ENCODE measurements at places on chromosomes 6 and 20. TPM values are rescaled to one million over a fixed set of nuclear protein-coding genes. Genes with fewer than 3 reads are reported as not detected.
A peak's percentile ranks its signal among the peaks of the same experiment; 100 is the strongest.

- no peak for DNase-seq
These were observed 449.8 kb downstream of the ADGRB3 start for GRCh38 chr6:69084746-69085335.

DNA sequence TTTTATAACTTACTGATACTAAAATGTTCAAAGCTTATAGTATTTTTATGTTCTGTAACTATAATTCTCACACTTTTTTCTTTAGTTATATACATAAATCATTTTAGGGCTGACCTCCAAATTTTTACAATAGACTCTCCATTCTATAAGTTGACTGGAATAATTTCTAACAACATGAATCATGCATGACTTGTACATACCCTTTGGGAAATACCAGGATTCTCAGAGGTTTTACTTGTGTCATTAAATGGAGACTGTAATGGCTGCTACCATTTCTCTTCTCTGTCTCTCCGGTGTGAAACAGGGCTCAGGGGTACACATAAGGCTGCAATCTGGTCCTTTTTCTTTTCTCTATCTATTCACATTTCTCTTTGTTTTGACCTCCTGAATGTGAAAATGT is 222.2 kb upstream of the FLRT3 start:
- no peak for DNase-seq

- peak; percentile 67 for DNase-seq
These were observed 112.0 kb upstream of the MTHFD1L start for GRCh38 chr6:150753371-150754064.

DNA sequence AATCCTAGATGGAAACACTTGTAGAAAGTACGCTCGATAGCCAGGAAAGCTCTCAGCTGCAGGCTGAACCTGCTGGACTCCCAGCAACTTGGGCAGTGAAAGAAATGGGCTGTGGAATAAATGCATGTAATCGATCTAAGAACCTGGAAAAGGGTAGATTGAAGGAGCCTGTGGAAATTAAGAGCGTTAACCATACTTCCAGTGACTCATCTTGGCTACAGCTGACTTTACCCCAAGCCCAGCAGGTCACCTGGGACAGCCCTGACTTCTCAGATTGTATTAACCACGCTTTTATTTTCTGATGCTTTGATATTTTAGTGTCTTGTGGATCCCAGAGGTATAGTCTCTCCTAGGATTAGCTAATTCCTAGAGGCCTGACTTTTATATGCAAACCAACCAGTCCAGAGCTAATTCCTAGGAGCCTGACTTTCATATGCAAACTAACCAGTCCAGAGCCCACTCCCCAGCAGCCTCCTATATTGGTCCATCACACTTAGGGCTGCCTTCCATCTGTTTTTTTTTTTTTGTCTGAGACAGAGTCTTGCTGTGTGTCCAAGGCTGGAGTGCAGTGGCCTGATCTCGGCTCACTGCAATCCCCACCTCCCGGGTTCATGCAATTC is 86.3 kb downstream of the GMPR start:
- no peak for DNase-seq

- peak; percentile 53 for DNase-seq
These were observed 222.4 kb downstream of the CBLN4 start for GRCh38 chr20:55782912-55783253.

DNA sequence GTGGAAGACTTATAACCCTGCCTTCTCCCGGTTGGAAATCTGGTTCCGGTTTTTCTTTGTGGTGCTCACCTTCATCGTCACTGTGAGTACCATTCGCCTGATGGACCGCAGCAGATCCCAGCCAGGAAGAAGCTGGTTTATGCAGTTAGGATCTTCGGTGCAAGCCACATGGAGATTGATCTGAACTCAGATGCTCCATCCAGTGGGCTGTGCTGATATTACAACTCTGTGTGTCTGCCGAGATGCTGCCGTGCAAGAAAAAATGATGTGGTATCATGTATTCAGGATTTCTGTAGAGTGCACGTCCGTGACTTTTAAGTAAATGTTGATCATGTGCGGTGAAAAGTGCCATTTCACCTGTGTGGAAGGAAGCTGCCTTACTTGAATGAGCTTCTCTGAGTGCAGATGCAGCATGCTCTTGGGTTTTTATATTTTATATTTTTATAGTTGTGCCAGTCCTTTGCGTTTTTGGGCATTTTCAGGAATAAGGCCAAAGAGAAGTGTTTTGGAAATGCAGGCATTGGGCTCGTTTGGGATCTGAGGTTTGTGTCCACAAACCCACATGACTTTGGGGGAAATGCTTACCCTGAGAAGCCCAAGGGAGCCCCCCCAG is 39.2 kb downstream of the DYNLT1 start:
- DNase-seq: peak; percentile 78

- no peak for DNase-seq
These were observed 30.7 kb downstream of the PARD6B start for GRCh38 chr20:50762045-50762422.

Gene TMEM170B
- 2.7 TPM for polyA plus RNA-seq

Gene MRPS26
- 107 TPM for polyA plus RNA-seq

Gene SEMG1
- not detected for polyA plus RNA-seq

Measured in brain (organoid and tissue), 16 donors.